H7 (cell line): ENCODE measurements at places on chromosomes 1 and 21.

DNA sequence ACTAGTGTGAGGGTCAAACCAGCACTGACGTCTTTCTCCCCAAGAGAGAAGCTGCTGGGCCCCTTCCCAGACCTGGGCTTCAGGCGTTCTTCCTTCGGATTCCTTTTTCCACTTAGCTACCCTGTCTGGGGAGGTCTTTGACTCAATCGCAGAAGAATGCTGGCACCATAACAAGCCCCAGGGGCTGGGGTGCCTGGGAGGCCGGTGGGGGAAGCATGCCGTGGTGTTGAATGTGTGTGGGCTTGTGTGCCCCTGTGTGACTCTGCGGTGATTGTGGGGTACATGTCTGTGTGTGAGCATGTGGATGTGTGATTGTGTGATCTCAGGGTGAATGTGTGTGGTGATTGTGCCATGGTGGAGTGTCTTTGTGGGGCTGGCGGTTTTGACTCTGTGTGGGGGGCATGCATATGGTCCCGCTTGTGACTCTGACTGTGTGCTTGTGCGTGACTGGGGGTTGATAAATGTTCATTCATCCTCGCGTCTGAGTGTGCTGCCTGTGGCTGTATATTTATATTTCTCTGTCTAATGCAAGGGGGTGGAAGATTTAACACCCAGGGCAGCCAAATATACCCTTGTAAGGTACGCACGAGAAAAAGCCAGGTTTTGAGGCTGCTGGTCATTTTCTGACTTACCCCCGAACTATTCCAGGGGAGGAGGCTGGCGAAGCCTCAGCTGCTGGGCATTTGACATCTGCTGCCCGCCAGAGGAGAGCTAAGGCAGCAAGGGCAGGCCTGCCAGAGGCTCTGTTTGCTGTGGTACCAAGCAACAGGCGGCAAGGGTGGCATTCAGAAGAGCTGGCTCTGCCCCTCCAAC, 1.1 kb upstream of the SYNC start:
- peak; percentile 73 for DNase-seq

GRCh38 chr1:167517535-167518330, 596 bp downstream of the CD247 start:
- DNase-seq: peak; percentile 32

GRCh38 chr1:192826791-192827546, 18.1 kb downstream of the RGS2 start:
- no peak for DNase-seq

DNA sequence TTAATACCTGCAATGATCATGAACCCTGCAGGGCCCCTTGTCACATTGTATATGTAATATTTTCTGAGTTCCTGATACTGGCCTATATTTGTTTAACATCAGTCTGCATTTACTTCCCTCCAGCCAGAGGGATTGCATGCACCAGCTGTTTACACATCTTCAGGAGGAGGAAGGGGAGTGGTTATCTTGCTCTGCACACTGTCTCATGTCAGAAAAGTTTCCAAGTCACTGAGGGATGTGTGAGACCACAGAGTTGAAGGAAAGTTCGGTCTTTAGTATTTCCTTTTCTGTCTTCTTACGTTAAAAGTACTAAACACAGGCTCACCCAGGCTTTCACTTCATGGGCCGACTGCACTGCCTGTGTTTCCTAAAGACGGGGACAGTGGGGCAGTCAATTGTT, 574.1 kb downstream of the LMO4 start:
- no peak for DNase-seq

- no peak for DNase-seq
Observed at GRCh38 chr1:189609167-189609566, 868.5 kb downstream of the BRINP3 start.

DNA sequence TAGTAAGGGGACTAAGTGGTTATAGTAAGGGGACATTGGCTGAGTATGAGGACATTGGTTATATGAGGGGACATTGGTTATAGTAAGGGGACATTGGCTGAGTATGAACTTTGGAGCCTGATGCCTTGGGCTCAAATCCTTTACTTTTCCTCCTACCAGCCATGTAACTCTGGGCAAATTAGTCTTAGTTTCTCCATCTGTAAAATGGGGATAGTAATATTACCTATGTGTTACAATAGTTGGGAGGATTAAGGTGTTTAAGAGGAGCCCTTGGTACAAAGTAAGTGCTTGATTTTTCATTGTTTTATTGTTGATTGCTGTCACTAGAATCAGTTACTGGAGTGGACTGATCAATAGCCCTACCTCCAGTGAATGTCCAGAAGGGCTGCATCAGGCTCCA, 2.8 kb downstream of the OSCP1 start:
- DNase-seq: no peak

DNA sequence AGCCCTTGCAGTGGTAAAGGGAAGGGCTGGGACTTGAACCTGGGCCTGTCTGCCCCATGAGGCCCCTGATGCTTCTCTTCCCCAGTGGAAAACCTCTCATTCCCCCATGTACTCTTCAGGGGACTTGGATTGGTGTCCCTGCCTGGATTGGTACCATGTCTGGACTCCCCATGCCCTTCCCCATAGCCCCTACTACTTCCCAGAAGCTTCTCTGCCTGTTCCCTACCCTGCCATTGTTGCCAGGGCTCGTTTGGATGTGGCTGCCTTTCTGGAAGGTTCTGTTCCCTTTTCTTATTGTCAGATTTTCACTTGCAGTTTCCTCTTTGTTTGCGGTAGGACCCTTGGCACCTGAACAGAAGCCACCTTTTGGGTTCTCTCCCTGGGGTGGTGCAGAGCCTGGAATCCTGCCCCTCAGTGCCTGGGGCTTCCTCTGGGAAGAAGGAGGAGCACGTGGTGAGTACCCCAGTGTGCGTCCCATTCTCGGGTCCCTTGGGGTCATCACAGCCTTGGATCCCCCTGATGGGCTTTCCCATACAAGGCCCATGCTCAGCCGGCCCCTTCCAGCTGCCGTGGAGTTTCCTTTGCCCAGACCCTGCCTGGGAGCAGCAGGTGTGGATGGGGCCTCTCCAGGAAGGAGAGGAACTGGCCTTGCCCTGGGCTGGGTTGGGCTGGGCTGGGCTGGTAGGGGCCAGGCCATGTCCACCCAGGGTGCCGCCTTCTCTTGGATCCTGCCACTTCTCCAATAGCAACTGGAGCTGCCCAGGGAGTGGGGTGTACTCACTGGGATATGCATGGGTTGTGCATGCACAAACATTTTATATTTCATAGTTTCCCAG, 281.1 kb downstream of the PTPRU start:
- no peak for DNase-seq

DNA sequence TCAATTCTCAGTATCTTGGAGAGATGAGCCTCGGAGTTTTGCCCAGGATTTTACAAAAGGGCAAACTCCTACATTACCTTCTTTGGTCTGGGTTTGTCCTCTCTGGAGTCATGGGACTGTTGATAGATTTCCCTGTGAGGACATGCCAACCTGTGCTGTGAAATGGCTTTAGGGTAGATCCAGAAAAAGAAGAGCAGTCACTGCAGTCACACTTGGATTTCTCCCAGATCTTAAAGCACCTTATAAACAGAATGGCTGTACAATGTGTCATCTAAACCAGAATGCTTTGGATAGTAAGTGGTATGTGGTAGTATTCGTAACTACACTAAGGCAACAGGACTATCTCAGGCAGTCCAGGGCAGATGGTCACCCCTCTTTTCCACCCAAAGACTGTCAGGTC, 1.9 kb upstream of the CSRP1 start:
- no peak for DNase-seq

DNA sequence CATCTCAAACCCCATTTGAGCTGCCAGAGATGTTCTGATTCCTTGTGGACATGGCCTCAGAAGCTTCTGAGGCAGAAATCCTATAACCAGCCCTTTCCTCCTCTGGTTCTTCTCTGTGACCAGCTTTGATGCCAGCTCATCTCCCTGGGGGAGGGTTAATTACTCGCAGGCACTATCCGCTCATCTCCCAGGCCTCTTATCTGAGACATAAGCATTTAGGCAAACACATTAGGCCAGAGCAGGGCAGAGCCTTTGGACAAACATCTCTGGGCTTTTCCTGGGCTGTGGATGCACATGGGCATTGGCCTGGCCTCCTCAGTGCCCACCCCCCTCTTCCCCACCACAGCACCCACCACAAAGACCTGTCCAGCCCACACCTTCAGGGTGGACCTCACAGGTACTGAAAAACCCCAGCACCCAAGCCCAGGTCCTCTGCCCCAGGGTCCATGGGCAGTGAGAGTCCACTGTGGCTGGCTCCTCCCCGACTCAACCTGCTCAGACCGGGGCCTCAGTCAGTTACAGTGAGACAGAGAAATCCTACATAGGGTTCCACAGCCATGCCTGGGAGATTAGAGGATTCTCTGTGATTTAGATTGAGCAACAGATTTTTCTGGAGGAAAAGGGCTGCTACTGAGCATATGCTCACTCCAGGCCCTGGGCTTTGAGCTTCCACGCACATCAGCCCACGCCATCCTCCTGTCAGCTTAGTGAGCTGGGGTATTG, 26.9 kb downstream of the IGSF21 start:
- no peak for DNase-seq

GRCh38 chr1:172338295-172338735, 82.2 kb upstream of the C1orf105 start:
- DNase-seq: no peak

- DNase-seq: no peak
Observed at GRCh38 chr21:21764281-21764680, 766.1 kb downstream of the NCAM2 start.

DNA sequence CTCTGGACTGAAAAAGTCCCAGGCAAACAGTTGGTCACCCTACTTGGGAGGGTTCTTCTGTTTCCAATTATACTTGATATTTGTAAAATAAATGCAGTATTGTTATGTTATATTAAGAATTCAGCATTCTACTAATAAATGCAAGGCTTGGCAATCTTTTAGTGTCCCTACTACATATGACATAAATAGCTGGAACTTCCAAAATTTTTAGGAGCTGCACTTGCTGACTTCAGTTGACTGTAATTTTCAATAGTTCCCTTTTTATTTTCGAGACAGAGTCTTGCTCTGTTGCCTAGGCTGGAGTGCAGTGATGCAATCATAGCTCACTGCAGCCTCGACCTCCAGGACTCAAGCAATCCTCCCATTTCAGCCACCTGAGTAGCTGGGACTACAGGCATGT, 20.0 kb downstream of the FOXD3 start:
- DNase-seq: no peak

- no peak for DNase-seq
Observed at GRCh38 chr1:230147253-230148125, 80.5 kb downstream of the GALNT2 start.

DNA sequence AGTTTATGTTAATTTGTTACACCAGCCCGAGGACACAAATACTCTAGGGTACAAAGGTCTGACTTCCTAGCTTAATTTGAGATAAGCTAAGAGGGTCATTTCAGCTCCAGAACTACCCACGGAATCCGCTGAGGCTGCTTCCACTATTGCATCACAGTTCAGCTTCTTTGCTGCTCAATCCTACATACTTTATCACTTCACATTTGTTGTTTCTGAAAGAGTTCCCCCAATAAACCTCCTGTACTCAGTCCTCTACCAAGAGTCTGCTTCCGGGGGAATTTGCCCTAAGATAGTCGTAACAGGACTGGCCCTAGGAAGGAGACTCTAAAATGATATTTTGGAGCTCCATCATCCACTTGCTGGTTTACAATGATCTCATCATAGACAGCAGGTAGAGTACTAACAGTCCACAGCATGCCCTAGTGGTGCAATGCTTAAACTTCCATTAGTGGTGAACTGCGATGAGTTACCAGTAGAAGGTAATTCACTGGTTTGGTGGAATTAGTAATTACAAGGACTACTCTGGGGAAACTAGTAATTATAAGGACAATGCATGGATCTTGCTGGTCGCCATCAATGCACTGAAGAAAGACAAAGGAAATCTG, 229.3 kb downstream of the USH2A start:
- DNase-seq: peak; percentile 1

DNA sequence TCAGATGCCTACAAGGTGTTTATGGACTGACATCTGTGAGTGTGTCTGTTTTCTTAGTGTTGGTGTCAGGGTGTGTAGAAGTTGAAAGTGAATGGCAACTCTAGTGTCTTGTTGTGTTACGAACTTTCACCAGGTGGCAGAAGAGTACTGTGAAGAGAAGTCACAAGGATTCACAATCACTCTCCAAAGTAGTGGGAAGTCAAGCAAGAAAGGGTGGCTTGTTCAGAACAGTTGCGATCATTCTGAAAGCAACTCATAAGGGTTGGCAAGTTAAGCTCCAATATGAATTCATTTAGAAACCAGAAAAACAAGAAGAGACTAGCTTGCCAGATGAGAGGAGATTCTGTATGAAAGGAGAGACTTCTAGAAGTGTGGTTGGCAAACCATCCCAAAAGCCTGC, 86.1 kb downstream of the FASLG start:
- peak; percentile 50 for DNase-seq

DNA sequence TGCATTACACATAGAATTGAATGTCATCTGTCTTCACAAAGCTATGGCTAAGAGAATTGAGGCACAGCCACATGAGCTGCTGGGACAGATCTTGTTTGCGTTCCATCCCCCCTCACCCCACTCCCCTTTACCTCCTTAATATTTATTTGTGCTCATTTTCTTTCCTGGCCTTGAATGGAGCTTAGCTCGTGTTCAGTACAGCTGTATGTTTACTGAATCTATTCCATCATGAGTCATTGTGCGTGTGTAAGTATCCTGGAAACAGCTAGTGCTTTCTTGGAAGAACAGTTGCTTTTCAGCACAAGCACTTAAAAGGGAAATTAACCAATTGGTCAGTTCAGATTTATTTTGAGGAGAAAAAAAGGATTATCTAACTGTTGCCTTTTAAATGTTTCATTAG, 14.7 kb downstream of the PROX1 start:
- DNase-seq: no peak

GRCh38 chr1:30540611-30541192, 182.7 kb downstream of the MATN1 start:
- no peak for DNase-seq
